ENCODE measurements at places on chromosomes 12 and 14.

DNA sequence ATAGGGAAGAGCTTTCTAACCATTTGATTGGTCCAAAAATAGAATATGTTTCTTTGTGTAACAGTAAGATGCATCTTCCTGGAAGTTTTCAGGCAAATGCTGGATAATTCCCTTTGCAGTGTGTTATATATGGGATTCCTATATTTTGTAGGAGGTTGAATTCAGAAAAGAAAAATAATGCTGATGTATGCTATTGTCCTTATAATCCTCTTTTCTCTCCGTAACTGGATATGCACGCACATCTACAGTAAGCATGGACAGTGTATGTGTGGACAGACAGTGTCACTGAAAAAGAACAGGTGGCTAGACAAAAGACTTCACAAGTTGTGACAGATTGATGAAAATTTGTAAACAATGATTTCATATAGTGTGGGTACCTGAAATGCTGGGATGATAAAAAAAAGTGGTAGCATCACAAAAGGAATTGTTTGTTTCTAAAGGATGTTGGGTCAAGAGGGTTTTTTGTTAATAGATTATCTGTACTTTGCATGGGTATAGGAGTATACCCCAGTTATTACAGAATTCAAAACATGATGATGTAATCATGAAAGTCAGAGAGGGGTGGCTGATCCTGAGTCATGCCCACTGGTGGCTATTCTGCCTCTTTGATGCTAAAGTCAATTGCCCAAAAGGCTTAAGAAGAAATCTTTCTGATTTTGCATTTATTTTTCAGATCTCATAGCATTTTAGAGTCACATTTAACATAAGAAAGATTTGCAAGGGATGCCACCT, 160.7 kb upstream of the TMTC1 start:
- DNase-seq, result no peak

DNA sequence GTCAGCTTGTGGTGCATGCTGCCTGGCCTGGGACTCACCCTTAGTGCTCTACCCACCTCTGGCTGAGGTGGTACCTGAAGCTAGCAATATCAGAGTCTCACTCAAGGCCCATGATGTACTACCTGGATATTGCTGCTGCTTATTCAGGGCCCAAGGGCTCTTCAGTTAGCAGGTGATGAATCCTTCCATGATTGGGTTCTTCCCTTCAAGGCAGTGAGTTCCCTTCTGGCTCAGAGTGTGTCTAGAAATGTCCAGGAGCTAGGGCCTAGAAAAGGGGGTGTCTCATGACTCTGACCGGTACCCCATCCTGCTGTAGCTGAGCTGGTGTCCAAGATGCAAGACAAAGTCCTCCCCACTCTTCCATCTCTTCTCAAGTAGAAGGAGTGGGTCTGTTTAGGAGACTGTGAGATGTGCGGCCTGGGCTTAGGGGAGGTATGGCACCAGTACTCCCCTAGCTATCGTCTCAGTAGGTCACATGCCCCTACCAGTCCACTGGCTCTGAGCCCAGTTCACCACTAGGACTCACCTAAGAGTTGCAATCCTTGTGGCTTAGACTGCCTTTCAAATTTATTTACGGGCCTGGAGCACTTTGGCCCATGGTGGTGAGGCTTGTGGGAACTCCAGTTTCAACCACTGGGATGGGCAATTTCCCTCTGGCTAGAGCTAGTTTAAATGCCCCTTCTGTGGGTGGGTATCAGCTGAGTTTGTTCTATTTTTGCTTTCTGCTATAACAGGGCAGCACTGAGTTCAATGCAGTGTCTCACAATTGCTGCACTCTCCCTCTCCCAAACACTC, 12.2 kb downstream of the PRORP start:
- no peak for DNase-seq

GRCh38 chr12:70919176-70919575, 1.4 kb downstream of the PTPRR start:
- no peak for DNase-seq

- DNase-seq, result no peak
Observed at GRCh38 chr14:68951035-68951797, 27.9 kb downstream of the ACTN1 start.

DNA sequence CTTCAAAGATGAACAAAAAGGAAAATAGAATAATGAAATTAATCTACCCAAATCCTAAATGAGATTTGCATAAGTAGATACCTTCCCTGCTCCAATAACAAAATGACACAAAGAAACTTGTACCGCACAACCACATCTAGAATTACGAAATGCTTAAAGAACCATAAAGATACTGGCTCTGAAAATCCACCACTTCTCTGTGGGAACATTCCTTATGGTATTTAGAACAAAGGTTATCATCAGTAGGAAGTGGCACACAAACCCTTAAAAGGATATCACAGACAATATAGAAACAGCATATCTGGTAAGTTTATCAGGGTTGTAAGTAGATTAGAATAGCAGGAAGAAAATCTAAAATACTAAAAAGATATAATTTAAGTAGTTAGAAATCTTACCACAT, 11.6 kb downstream of the IAPP start:
- no peak for DNase-seq

- DNase-seq, result no peak
Observed at GRCh38 chr12:130983328-130984017, 29.8 kb downstream of the ADGRD1 start.

DNA sequence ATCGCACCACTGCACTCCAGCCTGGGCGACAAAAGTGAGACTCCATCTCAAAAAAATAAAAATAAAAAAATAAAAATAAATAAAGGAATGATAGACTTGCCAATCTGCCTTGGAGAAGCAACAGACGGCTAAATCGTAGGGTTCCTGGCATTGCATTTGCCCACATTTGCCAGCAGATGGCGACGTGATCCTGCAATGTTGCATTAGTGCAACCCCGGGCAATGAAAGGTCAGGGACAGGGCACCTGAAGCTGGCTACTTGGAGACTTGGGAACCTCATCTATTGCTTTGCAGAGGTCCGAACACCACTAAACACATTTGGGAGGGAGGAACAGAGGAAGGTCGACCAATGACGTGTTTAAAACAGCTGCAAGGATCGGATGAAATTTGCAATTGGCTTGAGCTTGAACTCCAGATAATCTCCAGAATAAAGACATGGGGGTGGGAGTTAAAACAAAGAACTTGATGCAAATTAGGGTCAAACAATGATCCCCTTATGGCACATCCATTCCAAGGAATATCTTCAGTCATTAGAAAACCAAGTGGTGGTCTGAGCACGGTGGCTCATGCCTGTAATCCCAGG, 34.6 kb downstream of the SPRING1 start:
- DNase-seq, result peak; percentile 66

GRCh38 chr14:55329999-55330710, 58.9 kb downstream of the FBXO34 start:
- peak; percentile 35 for DNase-seq

GRCh38 chr14:55766071-55766470, 186.1 kb downstream of the KTN1 start:
- DNase-seq, result no peak

- DNase-seq, result no peak
Observed at GRCh38 chr12:116670859-116671258, 67.0 kb downstream of the SPRING1 start.

DNA sequence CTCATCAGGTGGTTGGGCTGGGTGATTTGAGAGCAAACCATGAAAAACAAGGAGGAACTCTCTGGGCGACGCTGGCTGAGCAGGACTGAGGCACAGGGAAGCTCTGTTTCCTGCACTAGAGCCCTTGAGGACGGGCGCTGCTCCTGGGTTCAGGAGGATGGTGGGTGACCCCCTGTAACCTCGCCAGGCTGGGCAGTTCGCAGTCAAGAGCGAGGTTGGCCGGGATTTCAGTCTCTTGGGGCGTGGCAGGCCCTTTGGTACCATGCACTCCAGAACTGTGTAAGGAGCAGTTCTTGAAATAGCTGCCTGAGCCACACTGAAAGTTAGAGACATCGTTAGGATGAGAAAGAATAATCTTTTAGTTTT, 202.2 kb downstream of the TSPAN9 start:
- DNase-seq, result no peak

DNA sequence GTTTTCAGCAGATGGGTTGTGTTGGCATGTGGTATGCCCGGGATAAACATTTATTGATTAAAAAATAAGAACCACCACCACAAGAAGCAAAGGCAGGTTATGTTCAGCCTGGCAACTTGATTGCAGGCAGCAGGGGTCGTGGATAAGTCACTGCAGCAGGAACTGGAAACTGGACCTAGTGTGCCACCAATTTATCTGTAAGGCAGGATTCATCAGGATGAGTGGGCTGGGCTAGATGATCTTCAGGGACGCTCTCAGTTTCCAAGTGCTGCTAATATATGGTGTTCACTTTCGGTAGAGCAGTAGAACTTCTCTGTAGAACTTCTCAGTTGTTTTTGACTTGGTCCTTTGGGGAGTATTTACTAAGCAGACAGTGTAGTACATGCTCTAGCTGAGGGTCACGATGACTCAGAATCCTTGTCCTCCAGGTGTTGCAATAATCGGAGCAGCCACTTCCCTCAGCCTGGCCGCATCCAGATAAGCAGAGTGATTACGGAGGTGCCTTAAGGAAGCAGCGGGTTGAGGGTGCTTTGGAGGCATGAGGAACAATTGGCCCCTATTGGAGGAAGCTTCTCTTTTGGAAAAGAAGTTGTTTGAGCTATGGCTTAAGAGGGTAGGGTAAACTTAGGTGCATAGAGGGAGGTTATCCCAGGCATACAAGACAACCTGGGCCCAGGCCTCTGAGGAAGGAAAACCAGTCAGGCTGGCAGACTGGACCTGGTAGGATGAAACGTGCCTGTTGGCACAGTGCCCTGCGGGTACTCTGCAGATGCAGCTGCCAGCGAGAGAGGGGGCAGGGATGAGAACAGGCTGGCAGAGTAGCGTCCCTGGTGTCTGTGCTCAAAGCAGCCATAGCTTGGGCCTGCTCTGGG, 104.0 kb downstream of the GPR135 start:
- DNase-seq, result no peak

GRCh38 chr14:67515386-67516079, 17.6 kb upstream of the PLEKHH1 start:
- no peak for DNase-seq

GRCh38 chr12:7403466-7403865, 40.5 kb downstream of the CD163L1 start:
- no peak for DNase-seq

DNA sequence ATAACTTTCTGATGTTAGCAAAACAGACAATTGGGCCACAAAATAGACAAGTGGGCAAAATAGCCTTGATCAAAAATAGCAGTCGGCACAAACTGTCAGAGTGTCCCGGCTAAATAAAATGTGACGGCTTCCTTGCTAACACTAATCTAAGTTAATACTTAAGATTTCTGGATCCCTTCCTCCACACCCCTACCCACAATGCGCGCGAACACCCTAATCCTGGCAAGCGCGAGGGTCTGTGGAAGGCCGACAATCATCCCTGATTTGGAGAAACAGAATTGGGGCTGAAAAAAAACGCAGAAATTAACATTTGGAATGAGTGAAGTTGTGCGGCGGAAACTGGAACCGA, 489 bp downstream of the CEP290 start:
- DNase-seq, result no peak

- DNase-seq, result peak; percentile 3
Observed at GRCh38 chr12:3034067-3034750, 43.0 kb upstream of the TSPAN9 start.

DNA sequence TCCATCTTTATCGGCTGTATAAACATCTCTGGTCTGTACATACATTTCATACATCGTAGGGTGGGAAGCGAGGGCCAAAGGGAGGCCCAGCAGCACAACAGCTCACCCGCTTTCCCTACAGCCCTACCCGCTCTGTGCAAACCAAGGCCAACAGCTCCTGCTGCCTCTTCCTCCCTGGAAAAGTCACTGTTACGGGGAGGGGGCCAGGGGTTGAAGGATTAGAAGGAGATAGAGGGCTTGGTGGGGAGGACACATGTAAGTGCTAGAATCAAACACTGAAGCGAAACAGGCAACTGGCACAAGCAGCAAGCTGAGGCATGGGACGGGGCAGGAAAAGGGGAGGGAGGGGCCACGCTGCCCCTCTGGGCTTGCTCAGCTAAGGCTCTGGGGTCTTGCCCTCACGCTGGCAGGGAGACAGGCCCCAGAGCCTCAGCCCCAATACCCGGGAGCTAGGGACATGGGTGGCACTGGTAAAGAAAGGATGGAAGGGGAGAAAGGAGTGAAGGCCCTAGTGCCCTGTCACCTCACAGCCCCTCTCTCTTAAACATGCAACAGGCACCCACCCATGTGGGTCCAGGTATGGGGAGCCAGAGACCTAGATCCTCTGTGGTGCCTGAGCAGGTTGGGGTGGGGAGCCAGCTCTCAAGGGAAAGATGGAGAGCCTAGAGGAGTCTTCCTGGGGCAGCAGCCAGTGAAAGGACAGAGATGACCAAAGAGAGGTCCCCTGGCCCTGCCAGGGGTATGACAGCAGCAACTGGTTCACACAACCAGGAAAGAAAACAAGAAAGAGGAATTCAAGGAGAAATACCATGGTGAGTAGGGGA, 14.4 kb downstream of the SPRYD3 start:
- no peak for DNase-seq

- no peak for DNase-seq
Observed at GRCh38 chr12:119565404-119565803, 28.2 kb upstream of the TMEM233 start.

DNA sequence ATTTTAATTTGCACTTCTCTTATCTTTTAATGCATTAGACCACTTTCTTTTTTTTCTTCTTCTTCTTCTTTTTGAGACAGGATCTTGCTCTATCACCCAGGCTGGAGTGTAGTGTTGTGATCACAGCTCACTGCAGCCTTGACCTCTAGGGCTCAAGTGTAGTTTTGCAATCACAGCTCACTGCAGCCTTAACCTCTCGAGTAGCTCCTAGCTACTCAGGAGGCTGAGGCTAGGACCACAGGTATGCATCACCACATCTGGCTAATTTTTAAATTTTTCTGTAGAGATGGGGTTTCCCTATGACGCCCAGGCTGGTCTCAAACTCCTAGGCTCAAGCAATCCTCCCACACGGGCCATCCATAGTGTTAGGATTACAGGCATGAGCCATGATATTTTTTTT, 12.7 kb downstream of the TMED8 start:
- DNase-seq, result no peak

- DNase-seq, result no peak
Observed at GRCh38 chr12:87152075-87152474, 877.1 kb downstream of the C12orf50 start.

GRCh38 chr14:27077214-27077613, 479.4 kb upstream of the NOVA1 start:
- no peak for DNase-seq

DNA sequence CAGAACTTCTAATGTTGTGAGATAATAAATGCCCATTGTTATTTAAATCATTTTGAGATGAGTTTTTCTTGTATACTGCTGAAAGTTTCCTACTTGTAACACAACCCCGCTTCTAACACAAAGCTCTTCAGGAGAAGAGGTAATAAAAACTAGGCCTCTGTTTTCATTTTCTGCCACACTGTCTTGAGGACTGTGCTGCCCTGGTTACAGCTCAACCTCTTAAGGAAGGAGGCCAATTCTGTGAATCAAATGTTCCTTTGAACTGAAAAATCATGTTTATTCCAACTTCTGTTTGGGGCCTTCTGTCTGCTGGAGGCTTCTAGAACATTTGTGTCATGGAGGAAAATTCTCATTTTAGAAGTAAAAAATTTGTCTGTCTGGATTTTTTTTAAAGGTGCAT, 100.3 kb downstream of the LRIG3 start:
- no peak for DNase-seq

GRCh38 chr14:57136669-57137328, 131.9 kb downstream of the EXOC5 start:
- DNase-seq, result no peak

All from stimulated activated CD4-positive, alpha-beta T cell treated with anti-CD3 and anti-CD28 coated beads, Interleukin-12 subunit alpha, Interleukin-12 subunit beta, amount 100 ng/mL, for 48 hours (primary cell).